ENCODE measurements at places on chromosomes 1 and 21.

DNA sequence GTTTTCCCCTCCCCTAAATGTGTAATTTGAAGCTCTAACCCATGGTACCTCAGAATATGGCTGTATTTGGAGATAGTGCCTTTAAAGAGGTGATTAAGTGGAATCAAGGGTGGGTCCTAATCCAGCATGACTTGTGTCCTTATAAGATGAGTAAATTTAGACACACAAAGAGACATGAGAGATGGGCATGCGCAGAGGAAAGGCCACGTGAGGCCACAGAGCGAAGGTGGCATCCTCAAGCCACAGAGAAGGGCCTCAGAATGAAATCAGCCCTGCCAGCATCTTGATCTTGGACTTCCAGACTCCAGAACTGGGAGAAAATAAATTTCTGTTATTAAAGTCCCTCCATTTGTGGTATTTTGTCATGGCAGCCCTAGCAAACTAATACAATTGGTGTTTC lies 2.9 kb upstream of the PLA2G2F start:
- no peak for DNase-seq

DNA sequence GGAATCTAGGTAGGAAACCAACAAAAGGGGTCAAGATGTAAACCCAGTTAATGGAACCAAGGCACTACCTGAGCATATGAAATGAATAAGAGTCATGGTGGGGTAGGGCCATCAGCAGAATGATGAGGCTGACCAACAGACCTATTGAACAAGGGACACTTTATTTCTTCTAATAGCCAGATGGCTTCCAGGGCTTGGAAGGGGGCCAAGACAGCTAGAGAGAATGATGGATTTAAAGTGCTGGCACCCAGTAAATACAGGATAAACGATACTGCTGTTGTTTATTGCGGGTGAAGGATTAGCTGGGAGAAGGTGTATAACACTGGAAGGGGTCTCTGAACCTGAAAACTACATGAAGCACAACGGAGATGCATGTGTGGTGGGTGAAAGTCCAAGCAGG lies 15.6 kb downstream of the DDAH1 start:
- DNase-seq = no peak

DNA sequence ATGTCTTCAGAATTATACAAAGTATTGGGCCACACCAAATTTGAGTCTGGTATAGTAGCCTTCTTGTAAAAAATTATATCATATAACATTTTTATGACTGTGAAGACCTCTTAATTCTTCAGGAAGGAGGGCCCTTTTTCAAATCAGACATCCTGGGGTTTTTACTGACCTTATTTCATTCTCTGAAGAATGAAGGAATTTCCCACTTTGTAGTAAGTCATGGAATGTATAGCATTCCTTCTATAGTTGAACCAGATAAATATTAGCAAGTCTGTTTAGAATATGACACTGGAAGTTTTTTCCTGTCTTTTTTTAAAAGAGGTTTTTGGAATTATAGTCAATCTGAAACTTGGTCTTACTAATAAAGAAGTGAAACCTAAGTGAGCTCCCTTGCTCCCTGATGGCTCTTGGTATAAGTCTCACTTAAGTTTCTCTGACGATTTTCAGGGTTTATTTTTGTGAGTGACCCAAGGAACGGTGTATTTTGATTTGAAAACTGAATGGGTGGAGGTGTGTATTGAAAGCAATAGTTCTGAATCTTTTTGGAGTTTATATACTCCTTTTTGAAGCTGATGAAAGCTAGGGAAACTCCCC lies 23.7 kb downstream of the SNX27 start:
- no peak for DNase-seq

- no peak for DNase-seq
Measured at GRCh38 chr1:145717833-145718232, 1.5 kb upstream of the CD160 start.

GRCh38 chr1:185645686-185646085 lies 88.5 kb upstream of the HMCN1 start:
- no peak for DNase-seq

- DNase-seq = no peak
Measured at GRCh38 chr1:30172299-30172694, 551.1 kb downstream of the MATN1 start.

- DNase-seq = no peak
Measured at GRCh38 chr1:942864-943533, 16.1 kb downstream of the NOC2L start.

GRCh38 chr1:164709541-164710278 lies 150.7 kb downstream of the PBX1 start:
- DNase-seq = no peak

- DNase-seq = no peak
Measured at GRCh38 chr1:46530791-46531409, 20.5 kb downstream of the KNCN start.

GRCh38 chr1:76190749-76191424 lies 116.3 kb downstream of the ST6GALNAC3 start:
- no peak for DNase-seq

DNA sequence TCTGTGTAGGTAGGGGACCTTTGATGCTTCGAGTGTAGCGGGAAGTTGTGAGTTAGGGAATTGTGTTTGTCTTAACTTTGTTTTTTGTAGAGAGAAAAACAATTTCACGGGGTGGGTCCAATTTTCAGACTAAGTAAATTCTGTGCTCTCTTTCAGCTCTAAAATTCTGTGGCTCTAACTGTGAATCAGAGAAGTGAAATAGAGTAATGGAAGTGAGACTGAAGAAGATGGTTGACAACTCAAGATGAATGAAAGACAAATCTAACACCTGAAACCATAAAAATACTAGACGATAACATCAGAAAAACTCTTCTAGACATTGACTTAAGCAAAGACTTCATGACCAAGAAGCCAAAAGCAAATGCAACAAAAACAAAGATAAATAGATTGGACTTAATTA lies 4.4 kb upstream of the FMO1 start:
- DNase-seq = no peak

GRCh38 chr1:192038567-192038966 lies 119.7 kb upstream of the RGS18 start:
- DNase-seq = no peak

- DNase-seq = no peak
Measured at GRCh38 chr1:46562498-46562897, 11.1 kb upstream of the KNCN start.

- no peak for DNase-seq
Measured at GRCh38 chr1:187938092-187938491, 1109.3 kb downstream of the PLA2G4A start.

DNA sequence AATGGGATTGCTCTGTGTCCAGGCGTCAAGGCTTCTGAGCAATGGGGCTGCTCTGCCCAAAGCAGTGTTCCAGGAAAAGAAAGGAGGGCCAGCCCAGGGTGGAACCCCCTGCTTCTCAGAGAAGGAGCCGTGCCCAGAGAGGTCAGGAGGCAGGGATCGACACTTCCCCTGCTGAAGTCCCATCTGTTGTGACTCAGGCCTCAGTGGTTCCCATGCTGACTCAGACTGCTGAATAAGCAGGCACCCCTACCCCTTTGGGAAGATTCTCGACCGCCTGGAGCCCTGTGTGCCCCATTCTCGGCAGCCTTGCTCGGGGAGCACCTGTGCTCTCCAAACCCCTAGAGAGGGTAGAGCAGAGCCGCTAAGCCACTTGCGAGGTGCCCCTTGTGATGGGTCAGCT lies 23.9 kb downstream of the PKP1 start:
- no peak for DNase-seq

DNA sequence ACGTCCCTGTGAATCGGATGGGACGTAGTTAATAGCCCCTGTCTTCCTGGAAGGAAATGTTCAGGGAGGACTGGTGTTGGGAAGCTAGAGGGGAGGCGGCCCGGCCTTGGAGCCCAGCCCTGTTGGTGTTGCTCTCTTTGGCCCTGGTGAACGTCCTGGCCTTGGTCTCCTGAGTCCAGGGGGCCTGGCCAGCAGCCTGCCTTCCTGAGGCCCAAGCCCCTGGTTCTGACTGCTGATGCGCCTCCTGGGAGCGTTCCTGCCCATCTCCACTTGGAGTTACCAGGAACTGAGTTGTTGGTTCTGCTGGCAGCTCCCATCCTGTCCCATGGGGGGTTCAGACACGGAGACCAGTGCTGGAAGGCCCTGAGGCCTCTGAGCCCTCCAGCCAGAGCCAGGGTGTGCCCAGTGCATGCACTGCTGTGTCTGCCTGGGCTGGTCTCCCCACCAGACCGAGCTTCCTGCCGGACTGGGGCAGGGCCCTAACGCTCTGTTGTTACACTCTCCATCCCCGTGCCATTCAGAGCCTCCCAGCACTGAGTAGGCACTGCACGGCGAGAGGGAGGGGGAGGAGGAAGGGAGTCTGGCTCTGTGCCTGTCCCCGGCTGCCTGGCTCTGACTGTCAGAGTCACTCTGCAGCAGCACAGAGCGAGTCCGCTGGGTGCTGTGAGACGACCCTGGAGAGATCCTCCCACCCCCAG lies 382.5 kb upstream of the VAMP3 start:
- no peak for DNase-seq

DNA sequence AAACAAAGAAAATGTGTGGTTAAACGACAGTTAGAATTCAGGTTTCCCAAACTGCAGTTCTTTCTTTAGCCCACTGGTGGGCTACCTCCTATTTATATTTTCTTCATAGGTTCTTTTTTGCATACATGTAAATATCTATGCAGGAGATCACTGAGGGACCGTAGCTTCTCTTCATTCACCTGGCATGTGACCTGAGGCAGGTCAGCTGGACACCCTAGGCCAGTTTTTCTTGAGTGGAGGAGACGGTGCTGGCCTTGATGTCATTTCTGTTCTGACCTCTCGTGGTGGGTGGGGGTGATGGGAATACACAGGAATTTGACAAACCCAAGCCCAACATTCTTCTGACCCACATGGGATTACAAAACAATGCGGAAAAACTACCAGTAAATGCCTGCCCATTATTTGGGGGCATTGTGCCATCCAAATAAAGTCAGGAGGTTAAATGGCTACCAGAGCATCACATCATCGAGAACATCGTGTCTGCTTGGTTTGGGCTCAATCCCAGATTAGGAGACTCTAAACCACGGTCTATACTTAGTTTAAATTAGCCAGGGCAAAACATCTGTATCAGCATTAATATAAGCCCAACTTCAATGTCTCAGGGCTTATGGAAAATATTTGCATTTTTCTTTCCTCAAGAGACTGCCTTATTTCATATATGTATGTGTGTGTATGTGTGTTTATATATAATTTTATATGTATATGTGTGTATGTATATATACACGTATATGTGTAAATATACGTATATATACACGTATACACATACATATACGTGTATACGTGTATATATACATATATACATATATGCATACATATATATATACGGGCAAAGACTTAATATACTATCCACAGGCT lies 7.4 kb upstream of the IRF2BP2 start:
- no peak for DNase-seq

DNA sequence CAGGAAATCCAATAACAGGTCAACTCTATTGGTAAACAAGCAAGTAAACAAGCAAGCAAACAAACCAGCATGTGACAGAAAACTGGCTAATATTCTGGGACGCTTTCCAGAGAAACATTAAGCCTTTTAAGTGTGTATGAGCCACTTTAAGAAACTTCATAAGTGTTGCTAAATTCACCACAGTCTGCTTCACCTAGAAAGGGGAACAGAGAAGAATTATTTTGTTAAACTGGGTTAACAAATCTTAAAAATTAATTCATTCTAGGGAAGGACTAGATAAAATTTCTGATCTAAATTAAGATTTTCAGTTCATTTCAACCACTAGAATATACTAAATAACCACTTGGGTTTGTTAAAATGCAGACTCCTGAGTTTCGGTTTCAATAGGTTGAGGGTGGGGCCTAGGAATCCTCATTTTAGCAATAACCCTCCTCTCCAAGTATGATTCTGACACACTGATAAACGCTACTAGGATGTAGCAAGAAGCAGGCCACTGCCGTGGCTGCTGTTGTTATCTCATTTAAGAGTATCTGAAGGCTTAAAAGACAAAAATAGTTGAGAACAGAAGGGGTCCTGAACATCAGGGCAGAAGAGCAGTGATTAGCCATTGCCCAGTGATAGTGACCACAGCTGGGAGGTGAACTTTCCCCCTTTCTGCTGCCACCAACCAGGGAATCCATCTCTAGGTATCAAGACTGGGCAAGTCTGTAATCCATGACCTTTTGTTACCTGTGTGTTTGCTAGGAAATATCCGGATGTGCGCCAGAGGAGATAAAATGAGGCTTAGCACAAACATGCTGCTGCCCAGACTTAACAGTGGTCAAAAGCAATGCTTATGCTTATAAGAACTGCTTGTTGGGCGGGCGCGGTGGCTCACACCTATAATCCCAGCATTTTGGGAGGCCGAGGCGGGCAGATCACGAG lies 11.2 kb downstream of the CREG1 start:
- no peak for DNase-seq

DNA sequence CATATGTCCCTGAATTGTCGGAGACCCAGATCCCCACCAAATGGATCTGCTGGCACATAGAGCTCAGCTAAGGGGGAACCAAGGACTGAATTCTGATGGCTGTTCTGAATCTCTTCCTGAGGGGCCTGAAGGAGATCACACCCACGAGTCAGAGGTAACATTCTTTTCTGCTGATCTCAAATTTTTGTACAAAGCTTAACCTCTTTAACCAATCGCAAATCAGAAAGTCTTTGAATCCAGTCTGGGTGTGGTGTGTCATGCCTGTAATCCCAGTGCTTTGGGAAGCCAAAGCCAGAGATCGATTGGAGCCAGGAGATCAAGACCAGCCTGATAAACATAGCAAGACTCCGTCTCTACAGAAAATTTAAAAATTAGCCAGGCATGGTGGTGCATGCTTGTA lies 62.8 kb upstream of the PRRC2C start:
- DNase-seq = no peak

DNA sequence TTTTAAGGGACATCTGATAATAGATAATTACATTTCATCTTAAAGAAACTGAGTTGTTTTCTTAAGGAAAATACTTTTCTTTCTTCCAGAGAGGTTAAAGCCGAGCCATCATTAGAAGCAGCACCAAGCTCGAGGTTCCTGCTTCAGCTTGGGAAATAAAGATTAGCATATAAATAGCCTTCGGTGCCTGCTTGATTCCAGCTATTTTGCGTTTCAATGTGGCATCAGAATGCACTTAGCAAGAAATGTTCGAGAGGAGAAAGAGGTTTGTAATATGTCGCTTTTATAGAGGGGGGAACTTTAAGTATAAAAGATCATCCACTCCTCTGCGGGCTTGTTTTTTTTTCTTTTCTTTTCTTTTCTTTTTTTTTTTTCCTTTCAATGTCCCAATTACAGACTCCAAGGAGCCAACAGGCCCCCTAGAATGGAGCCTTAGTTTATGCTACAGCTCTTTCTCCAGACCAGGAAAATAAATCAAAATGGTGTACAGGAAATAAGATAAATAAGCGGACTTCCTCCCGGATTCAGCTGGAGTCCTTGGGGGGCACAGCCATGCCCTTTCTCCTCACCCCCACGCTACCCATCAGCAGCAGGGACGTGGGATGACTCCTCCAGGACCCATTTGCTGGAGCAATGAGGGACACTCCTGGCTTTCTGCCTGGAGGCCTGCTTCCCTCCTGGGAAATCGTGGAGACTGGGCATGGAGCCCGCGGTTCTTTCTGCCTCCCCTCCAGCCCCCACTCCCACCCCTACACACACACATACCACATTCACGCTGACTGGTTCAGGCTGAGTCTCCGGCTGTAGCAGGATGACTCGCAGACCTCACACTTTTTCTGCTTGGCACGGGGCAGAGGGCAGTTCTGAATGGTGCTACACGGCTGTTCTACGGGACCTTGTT lies 131.6 kb downstream of the RRAGC start:
- DNase-seq = no peak

GRCh38 chr21:44919111-44919912 lies 1.4 kb downstream of the ITGB2 start:
- no peak for DNase-seq

Data from stimulated activated CD8-positive, alpha-beta memory T cell treated with anti-CD3 and anti-CD28 coated beads, Interleukin-15, amount 100 ng/mL, for 24 hours (primary cell).